Breast epithelium (tissue), 4 donors: ENCODE measurements at places on chromosomes 11 and 22. TPM values are rescaled to one million over a fixed set of nuclear protein-coding genes. Genes with fewer than 3 reads are reported as not detected.

- H3K4me3 ChIP-seq, result no peak overlapping the region
- H3K36me3 ChIP-seq, result no peaks in the 10 kb centered on the region
- no peaks in the 10 kb centered on the region for H3K27me3 ChIP-seq
- H3K4me1 ChIP-seq, result no peaks in the 10 kb centered on the region
- DNase-seq, result no peak
- H3K27ac ChIP-seq, result no peak overlapping the region
These were observed 555.9 kb downstream of the INSC start for GRCh38 chr11:15670520-15671070.

DNA sequence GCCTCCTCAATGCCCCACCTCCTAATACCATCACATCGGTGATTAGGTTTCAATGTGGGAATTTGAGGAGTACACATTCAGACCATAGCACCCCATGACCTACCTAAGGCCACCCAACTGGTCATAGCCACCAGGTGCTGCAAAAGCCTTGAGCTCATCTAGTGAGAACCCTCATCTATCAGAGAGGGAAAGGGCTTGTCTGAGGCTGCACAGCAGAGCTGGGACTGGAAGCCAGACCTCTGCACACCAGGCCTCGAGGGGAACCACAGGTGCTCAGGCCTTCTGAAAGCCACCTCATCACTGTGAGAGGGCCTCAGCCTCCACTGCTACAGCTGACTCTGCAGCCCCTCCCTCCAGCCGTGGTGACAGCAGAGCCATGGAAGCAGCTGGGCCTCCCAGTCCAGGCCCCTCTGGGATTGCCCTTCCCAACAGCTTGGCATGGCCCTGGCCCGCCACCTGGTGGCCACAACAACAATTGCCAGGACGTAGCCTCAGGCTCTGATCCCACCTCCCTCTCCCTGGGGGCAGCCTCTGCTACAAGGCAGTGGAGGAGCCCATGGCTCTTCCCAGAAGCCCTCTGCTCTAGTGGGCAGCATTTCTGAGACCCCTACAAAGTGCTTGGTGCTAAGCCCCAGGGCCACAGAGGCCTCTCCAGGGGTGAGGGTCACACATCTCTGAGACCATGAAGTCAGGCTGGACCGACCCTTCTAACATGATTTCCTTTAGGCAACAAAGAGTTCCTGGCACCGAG lies 41.0 kb upstream of the PRDM11 start:
- H3K27ac ChIP-seq, result no peak overlapping the region
- H3K36me3 ChIP-seq, result no peaks in the 10 kb centered on the region
- H3K27me3 ChIP-seq, result no peaks in the 10 kb centered on the region
- H3K4me3 ChIP-seq, result no peak overlapping the region

DNA sequence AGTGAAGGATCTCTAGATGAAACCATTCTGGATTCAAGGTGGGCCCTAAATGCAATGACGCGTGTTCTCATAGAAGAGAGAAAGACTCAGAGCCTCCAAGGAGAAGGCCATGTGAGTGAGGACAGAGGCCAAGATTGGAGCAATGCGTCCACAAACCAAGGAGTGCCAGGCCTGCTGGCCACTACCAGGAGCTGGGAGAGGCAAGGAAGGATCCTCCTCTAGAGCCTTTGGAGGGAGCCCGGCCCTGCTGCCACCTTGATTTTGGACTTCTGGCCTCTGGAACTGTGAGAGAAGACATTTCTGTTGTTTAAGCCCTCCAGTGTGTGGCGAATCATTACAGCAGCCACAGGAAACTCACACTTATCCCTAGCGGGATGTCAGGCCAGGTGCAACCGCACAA lies 52.7 kb upstream of the SHANK2 start:
- no peaks in the 10 kb centered on the region for H3K4me1 ChIP-seq
- H3K27ac ChIP-seq, result no peak overlapping the region
- no peaks in the 10 kb centered on the region for H3K27me3 ChIP-seq
- H3K4me3 ChIP-seq, result no peak overlapping the region
- no peaks in the 10 kb centered on the region for H3K36me3 ChIP-seq
- DNase-seq, result no peak

TSPAN4 gene
- 217 TPM for total RNA-seq

DNA sequence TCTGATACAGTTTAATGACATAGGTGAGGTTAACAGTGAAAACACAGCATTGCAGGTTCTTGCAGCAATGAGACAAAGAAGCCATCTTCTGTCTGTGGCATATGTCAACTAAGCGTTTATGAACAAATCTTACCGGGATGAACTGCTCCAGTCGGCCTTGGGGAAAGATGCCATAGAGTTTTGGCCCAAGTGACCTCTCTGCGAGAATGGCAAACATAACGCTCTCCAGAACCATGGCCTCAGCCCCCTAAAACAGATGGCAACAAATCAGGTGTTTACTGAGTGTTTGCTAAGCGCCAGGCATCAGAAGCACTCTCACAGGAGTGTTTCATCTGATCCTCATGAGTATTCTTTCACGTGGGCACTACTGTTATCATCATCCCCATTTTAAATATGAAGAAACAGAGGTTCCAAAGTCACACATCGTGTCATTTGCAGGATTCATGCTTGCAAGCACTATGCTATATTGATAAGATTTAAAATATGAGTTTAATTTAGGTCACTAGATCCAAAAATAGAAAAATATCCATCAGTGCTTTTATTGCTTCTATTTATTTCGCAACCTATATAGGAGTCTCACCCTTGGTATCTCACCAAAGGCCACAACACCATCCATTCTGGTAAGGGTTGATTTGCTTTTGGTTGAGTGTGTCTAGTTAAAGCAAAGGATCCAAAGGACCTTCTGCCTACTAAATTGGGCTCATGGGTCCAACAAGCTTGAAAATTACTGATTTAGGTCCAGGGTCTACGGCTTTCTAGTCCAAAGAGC lies 35.9 kb downstream of the TCIRG1 start:
- H3K27me3 ChIP-seq, result no peaks in the 10 kb centered on the region
- DNase-seq, result no peak
- no peaks in the 10 kb centered on the region for H3K4me1 ChIP-seq
- no peak overlapping the region for H3K27ac ChIP-seq
- no peaks in the 10 kb centered on the region for H3K36me3 ChIP-seq

DNA sequence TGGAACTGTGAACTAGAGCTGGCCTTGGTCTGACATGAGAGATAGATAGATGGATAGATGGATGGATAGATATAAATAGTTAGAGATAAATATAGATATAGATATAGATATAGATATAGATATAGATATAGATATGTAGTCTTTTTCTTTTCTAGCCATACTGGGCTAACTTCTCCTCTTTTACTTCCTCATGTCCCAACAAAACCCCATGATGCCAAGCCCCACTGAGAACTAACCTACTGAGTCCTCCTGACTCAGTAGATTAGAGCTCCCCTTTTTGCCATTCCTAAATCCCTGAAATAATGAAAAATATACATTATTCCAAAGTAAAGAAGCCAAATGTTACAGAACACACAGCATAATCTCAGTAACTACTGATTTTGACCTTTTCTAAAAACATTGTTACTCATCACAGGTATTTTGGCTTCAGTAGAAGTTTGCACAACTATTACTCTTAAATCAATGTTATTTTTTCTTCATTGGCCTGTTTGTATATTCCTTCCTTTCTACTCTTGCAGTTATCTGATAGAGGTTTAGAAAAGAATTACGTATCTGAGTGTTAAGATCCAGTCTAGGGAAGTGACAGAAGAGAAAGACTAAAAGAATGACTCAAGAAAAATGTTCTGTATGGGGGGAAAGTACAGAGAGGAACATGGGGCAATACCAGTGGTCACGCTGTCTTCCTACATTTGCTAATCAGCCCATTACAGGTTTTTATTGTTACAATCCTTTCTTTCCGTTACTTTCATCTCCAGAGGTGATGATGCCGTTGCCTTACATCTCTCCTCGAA lies 6.0 kb upstream of the OR10D3 start:
- H3K4me1 ChIP-seq, result no peaks in the 10 kb centered on the region
- no peaks in the 10 kb centered on the region for H3K36me3 ChIP-seq
- no peak for DNase-seq
- H3K27ac ChIP-seq, result no peak overlapping the region
- no peaks in the 10 kb centered on the region for H3K27me3 ChIP-seq

OR2AG1 gene
- total RNA-seq, result not detected

- DNase-seq, result no peak
- H3K4me1 ChIP-seq, result no peaks in the 10 kb centered on the region
- H3K27me3 ChIP-seq, result no peaks in the 10 kb centered on the region
- no peak overlapping the region for H3K4me3 ChIP-seq
- no peak overlapping the region for H3K27ac ChIP-seq
These were observed 17.9 kb upstream of the TRMU start for GRCh38 chr22:46317646-46318045.
